ENCODE measurements at places on chromosomes 5 and 9.

GRCh38 chr9:87102126-87102525 lies 154.8 kb upstream of the GAS1 start:
- no peak for DNase-seq

GRCh38 chr5:176630681-176631222 lies 277 bp downstream of the EIF4E1B start:
- DNase-seq = no peak

- no peak for DNase-seq
Measured at GRCh38 chr9:91360551-91361290, 997 bp downstream of the AUH start.

- DNase-seq = no peak
Measured at GRCh38 chr5:172648013-172648381, 6.9 kb downstream of the NEURL1B start.

DNA sequence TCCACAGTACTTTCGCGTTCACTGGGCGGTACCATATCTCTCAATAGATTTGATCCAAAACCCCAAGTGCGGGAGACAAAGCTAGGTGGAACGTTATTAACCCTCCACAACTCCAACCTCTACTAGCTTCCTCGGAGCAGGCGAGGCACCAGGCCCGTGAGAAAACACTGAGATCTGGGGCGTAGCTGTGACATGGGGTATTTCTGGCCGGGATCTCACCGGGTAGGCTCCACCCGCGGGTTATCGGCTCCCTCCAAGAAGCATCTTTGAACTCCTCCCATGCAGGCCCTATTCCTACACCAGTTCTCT lies 350 bp upstream of the SLC25A46 start:
- no peak for DNase-seq

- DNase-seq = no peak
Measured at GRCh38 chr5:88892669-88893068, 9.7 kb upstream of the MEF2C start.

GRCh38 chr5:53481159-53481886 lies 894 bp downstream of the FST start:
- DNase-seq = no peak

- no peak for DNase-seq
Measured at GRCh38 chr5:6745706-6746222, 32.5 kb downstream of the TENT4A start.

- DNase-seq = no peak
Measured at GRCh38 chr5:58933891-58934628, 351.2 kb downstream of the RAB3C start.

DNA sequence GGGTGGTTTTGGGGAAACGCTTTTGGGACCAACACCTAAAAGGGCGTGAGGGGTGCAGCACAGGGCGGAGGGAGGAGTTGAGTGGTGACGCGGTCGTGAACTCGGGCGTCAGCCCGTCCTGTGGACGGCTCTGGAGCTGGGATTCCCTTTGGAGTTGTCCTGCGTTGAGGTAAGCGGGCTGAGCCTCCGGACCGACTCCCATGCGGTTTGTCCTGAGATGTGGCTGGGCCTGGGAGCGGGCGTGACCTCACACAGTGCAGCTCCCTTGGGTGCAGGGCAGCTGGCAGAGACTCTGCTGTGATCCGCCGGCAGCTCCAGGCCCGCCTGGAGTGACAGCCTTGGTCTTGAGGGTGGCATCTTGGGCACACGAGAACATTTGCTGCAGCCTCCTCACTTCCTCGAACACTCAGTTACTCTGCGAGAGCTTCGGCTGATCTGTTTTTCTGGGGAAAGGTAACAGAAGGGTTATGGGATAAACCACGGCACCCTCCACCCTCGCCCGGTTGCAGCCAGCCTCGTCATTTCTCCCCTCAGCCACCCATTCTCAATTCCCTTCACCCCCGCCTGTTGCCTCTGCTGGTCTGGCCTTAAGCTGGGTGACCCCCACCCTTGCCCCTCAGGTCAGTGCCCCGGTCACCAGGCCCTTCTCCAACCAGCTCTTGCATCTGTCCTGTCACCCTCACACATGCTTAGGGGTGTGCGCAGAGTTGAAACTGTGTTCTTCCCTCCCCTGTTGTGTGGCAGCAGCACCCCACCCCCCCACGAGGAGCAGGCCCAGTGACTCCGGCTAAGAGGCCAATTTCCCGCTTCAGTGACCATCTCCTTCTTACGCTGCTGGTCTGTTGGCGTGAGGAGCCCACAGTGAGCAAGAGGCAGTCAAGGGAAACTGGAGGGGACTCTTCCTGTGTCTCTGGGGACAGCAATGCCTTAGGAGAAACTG lies 94.2 kb upstream of the COL5A1 start:
- no peak for DNase-seq

- no peak for DNase-seq
Measured at GRCh38 chr5:73373814-73374510, 74.6 kb downstream of the FOXD1 start.

- DNase-seq = no peak
Measured at GRCh38 chr5:180400416-180400815, 47.3 kb upstream of the GFPT2 start.

DNA sequence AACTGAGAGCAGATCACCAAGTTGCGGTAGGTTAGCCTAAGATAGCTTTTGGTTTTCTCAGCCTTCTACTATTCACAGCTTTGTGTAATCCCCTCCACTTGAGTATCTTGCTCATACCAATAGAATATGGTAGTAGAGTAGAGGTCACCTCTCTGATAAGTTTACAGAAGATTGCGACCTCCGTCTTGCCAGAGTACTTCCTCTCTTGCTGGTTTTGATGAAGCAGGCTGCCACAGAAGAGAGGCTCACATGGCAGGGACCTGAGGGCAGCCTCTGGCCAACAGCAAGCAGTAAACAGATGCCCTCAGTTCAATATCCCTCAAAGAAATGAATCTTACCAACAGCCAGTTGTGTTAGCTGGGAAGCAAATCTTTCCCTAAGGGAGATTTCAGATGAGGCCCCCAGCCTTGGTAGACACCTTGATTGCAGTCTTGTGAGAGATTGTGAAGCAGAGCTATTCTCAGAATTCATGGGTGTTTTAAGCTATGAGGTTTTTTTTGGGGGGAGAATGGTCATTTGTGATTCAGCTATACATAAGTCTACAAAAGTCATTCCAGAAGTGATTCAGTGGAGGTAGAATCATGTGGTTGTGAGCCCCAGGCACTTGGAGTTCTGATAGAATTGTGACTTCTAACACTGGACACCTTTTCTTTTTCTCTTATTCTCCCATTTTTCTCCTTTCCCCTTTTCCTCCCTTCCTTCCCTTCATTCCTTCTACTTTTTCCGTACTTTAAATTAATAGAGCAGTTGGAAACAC lies 22.7 kb upstream of the CDKN2B start:
- DNase-seq = no peak

GRCh38 chr5:172599204-172599567 lies 41.9 kb upstream of the NEURL1B start:
- DNase-seq = no peak

- no peak for DNase-seq
Measured at GRCh38 chr9:79662537-79662956, 90.8 kb downstream of the TLE4 start.

- no peak for DNase-seq
Measured at GRCh38 chr9:16627967-16628366, 242.5 kb downstream of the BNC2 start.

- no peak for DNase-seq
Measured at GRCh38 chr5:176816043-176816745, 5.8 kb downstream of the UNC5A start.

GRCh38 chr5:151141535-151141934 lies 16.0 kb downstream of the ANXA6 start:
- no peak for DNase-seq

DNA sequence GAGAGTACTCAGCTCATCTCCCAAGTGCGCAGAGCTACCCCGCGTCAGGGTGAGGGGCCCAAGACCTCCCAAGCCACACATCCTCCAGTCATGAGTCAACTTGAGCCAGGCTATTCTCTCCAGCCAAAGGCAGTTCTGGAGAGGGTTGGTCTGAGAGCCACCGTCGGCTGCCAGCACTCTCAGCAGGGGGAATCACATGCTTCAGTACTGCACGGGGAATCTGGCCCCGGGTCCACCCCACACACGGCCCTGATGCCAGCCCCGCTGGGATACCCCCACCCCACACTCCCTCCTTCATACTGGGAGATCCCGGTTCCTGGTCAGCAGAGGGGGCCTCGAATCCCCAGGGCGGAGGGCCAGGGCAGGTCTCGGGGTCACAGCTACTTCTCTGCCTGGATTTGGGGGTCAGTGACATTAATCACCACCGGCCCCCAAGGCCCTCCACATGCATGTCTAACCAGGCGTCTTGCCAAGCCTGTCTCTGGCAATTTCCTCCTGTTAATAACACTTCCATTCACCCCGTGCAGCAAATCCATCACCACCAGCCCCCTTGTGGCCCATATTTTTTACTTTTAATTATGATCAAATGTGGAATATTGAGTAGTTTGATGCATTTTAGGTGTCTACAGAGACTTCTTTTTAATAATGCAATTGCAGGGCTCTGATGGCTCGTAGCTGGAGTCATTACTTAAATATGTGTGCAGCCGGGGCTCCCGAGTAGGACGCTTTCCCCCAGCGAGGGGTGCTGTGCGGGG lies 102.9 kb upstream of the PPP1R26 start:
- DNase-seq = no peak

GRCh38 chr9:19200229-19200628 lies 30.3 kb upstream of the DENND4C start:
- no peak for DNase-seq

GRCh38 chr9:109935406-109936087 lies 155.5 kb downstream of the PALM2AKAP2 start:
- DNase-seq = no peak

DNA sequence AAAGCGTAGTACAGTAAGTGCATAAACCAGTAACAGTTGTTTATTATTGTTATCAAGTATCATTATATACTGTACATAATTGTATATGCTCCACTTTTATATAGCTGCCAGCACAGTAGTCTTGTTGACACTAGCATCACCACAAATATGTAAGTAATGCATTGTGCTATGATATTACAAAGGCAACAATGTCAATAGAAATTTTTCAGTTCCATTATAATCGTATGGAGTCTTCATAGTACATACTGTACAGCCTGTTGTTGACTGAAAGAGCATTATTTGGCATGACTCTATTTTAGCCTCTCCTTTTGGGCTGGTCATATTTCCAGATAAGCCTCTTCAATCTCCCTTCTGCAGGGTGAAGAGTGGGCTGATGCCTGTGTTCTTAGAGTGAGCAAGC lies 40.4 kb downstream of the CFAP95 start:
- no peak for DNase-seq

DNA sequence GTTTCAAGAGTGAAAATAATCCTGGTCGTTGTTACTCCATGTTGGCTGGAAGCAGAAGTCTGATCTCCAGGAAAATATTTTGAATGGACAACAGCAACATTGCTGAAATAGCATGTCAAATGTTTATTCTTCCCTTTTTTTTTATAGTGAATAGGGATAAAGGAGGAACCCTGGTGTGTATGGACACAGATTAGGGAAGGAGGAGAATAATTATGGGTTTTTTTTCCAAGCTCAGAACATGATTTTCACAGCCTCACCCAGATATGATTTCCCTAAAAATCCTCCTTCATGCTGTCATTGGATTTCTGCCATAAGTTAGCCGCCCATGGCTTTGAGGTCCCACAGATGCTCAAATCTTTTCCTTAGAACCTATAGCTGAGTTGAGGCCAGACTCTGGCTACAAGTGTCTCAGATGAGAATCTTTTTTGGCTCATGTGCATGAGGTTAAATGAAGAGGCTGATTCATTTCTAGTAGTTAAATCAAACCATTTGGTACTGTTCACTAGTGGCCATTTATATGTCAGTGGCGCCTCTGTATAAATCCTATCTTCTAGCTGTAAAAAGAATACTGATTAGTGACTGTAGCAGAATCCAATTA lies 65.5 kb upstream of the LIFR start:
- DNase-seq = no peak

- no peak for DNase-seq
Measured at GRCh38 chr5:97525780-97526179, 342.7 kb upstream of the RIOK2 start.

DNA sequence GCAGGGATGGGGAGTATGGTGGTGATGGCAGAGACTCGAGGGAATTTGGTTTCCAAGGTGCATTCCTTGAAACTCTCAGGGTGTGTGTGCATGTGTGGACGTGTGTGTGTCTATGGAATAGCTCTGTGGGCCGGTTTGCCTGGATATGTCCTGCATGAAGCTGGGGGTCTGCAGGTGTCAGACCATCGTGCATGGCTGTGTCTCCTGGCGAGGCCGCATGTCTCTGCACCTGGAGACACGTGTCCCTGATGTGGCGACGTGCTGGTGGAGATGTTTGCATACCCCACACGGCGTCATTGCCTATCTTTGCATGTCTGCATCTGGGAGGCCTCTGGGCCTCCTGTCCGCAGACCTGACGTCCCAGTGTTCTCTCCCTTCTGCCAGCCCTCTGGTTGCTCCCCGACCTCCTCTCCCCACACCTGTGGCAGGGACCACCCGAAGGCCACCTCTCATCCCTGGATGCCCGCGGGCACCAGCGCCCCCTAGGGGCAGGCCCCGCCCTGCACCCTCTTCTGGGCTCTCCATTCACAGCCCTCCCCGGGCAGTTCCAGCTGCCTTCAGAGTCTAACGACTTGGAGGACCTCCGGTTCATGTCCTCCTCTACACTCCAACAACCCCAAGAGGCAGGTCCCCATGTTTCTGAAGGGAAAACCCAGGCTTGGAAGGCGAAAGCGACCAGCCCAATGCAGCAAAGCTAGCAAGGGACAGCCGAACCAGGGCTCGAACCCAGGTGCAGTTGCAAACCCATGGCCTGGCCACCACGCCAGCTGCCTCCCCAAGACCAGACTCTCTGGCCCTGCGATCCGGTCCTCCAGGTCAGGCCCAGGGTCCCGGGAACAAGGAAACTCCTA lies 88.6 kb downstream of the LMX1B start:
- DNase-seq = no peak

GRCh38 chr5:139147483-139148087 lies 50.6 kb downstream of the SIL1 start:
- no peak for DNase-seq

- DNase-seq = no peak
Measured at GRCh38 chr5:115263078-115263380, 352 bp upstream of the PGGT1B start.

- DNase-seq = no peak
Measured at GRCh38 chr5:73740274-73740790, 114.3 kb downstream of the ARHGEF28 start.

- DNase-seq = no peak
Measured at GRCh38 chr5:1765141-1765879, 34.3 kb downstream of the MRPL36 start.

DNA sequence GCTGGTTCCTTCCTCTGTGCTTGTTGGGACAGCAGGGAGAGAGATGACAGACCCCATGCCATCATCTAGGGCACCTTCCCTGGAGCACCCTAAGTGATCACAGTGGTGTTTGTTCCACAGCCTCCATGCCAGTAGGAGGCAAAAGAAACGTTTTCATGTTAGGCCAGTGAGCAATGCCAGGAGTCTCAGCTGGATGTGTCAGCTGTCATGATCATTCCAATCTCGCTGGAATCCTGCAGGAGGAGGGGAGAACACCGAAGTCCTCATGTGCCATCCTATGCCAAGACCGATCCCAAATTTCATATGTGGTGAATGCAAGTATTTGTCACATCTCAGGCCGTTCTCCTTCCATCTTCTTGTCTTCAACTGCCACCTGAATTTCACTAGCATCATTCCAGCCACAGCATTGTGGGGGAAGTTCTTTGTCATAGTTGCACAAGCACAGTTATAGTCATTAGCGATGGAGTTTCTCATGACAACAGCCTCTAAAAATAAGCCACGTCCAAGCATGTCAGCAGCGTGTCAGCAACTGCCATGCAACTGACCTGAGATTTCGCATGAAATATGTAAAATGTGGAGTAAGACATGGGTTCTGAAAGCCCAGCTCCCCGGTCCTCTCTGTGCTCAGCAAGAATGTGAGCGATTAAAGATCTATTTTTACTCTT lies 97.2 kb upstream of the DNAH5 start:
- DNase-seq = no peak
